ENCODE measurements at places on chromosomes 1 and 21. TPM values are rescaled to one million over a fixed set of nuclear protein-coding genes. Genes with fewer than 3 reads are reported as not detected.

DNA sequence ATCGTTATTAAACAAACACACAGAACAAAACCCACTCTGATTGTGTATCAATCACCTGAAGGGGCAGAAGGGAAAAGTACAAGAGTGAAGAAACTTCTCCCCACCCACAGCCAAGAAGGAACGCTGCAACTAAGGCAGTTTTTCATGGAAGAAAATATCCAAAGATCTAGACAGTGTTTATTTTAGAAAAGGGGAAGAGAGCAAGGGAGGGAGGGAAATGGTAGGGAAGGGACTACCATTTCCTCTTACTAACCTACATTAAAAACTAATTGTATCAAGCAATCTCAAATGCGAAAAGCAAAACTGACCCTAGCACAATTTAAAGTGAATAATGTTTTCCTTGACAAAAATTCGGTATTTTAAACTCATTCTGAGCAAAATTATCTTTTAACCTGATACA lies 3.5 kb downstream of the NRIP1 start:
- DNase-seq = no peak

DNA sequence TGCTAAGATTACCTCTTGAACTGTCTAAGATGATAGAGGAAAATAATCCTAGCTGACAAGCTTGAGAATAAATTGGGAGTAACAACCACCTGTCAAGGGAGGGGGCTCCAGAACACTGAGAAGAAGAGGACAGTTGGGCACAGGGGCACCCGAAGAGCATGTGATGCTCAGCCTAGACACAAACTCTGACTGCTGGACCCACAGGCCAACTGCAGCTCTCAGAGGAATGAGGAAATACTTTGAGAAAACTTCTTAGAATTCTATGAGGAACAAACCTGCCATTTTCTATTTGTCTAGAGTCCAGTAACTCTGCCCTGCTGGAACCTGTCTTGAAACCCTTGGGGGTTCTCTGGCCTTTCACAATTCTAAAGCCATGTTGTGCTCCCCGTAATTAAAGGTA lies 124.1 kb upstream of the KCNK2 start:
- DNase-seq = no peak

- DNase-seq = no peak
Measured at GRCh38 chr1:215087603-215088002, 5.1 kb downstream of the KCNK2 start.

DNA sequence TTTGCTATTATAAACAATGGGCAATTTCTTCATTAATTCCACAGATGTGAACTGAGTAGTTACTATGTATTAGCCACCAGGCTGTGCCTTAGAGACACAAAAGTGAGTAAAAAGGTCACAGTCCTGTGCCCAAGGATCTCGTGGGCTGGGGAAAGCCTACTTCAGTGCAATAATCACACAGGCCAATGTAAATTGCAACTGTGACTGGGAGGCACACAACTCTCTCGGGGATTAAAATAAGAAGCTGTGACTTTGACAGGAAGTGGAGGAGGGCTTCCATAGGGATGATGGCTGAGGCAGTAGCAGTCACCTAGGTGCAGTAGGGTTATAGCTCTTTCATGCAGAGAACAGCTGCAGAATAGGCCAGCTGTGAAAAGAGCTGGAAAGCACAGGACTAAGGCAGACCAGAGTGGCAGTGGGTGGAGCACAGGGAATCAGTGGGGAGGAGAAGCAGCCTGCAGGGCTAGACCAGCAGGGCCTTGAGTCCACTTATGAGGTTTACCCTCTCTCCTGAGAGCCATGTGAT lies 121.9 kb downstream of the MAB21L3 start:
- no peak for DNase-seq

- no peak for DNase-seq
Measured at GRCh38 chr1:19425646-19426239, 59.6 kb downstream of the CAPZB start.

DNA sequence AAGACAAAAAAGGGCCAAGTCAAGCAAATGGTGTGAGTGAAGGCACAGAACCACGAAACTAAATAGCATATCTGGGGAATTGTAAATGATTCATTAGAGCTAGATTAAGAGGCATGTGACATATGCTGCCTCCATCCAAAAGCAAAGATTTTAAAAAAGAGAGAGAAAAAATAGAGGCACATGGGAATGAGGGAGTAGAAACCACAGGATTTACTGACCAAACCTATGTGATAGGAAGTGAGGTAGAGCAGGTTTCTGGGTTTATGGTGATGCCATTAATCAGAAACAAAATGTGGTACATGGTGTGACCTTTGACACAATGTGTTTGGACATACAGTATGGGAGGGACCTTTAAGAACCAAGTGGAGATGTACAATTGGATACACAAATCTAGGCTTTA lies 13.6 kb downstream of the C1orf52 start:
- DNase-seq = no peak

DNA sequence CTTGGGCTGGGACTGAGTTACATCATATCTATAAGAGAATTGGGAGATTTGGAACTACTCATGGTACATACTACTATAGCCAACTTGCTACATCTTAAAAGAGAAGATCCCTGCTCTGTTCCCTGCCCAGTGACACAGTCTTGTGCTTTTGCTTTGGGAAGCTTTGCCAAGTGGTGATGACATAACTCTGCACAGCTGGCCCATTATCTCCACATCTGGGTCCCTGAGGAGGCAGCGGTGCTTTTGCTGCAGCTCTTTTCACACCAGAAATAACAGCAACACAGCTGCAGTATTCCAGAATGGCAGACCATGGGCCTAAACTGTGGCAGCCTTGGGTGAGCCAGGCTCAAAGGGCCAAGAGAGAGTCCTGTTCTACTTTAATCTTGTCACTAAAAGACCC lies 296.0 kb downstream of the HHAT start:
- DNase-seq = no peak

DNA sequence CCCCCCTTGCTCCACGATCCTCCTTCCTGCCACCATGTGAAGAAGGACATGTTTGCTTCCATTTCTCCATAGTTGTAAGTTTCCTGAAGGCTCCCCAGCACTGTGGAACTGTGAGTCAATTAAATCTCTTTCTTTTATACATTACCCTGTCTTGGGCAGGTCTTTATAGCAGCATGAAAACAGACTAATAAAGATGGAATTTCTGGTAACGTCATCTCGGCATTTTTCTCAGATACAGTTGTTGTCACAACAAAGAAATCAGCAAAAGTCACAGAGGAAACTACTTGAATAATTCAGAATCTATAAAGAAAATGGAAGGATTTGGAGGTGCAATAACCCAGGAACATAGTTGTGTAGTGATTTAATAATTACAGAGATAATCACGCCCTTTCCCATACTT lies 4.4 kb downstream of the APCS start:
- no peak for DNase-seq

Gene C1orf115
- 35.1 TPM for total RNA-seq

Gene ZSWIM5
- total RNA-seq = 0.46 TPM

GRCh38 chr1:116574581-116575291 lies 3.9 kb upstream of the CD58 start:
- no peak for DNase-seq

DNA sequence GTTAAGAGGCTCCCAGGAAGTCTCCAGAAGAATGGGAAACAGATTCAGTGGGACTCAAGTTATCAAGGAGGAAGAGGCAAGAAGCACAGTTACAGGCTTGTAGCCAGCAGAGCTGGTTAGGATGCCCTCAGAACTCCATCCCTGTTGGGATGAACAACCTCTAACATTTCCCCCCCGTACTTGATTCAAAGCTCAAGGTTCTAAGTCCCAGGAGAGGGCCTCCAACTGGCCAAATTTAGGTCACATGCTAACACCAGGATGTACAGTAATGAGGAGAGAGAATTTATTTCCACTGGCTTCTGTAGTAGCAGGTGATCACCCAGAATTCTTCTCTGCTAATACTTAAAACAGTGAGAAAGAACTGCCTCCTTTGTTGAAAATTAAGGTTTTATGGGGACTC lies 22.3 kb upstream of the HSPA13 start:
- no peak for DNase-seq

All from pulmonary artery endothelial cell (primary cell).